ENCODE measurements at places on chromosomes 5 and 9.
A peak's percentile ranks its signal among the peaks of the same experiment; 100 is the strongest.

- peak; percentile 72 for DNase-seq
Measured at GRCh38 chr9:20526500-20527319, 95.6 kb downstream of the MLLT3 start.

DNA sequence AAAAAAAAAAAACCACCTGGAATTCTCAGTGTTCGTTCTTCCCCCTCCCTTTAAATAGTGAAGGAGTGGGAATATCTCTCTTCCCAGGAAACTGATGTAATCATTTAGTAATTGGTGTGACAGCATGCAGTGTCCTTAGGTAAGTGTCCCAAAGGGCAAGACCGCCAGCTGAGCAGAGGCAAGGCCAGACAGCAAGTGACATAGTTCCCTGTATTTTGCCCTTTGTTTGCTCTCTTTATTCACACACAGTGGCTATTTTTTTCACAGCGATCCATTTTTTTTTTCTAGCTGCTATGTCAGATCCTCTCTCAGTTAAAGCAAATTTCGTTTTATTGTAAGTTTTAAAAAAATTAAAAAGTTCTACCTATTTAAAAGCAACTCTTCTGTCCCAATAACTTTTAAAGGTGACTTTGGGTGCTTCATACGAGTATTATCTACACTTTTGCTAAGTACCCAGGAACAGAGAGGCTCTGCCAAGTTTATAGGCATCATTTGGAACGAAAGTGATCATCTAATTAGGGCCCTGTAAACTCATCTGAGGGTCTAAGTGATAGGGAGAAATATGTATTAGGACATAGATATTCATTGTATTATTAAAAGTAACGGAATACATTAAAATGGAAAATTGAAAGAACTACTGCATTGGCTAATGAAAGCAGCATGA lies 98.2 kb upstream of the ALDH1A1 start:
- DNase-seq: no peak

- no peak for DNase-seq
Measured at GRCh38 chr5:3517348-3517747, 78.3 kb upstream of the IRX1 start.

GRCh38 chr9:95581900-95582299 lies 65.1 kb upstream of the PTCH1 start:
- no peak for DNase-seq

DNA sequence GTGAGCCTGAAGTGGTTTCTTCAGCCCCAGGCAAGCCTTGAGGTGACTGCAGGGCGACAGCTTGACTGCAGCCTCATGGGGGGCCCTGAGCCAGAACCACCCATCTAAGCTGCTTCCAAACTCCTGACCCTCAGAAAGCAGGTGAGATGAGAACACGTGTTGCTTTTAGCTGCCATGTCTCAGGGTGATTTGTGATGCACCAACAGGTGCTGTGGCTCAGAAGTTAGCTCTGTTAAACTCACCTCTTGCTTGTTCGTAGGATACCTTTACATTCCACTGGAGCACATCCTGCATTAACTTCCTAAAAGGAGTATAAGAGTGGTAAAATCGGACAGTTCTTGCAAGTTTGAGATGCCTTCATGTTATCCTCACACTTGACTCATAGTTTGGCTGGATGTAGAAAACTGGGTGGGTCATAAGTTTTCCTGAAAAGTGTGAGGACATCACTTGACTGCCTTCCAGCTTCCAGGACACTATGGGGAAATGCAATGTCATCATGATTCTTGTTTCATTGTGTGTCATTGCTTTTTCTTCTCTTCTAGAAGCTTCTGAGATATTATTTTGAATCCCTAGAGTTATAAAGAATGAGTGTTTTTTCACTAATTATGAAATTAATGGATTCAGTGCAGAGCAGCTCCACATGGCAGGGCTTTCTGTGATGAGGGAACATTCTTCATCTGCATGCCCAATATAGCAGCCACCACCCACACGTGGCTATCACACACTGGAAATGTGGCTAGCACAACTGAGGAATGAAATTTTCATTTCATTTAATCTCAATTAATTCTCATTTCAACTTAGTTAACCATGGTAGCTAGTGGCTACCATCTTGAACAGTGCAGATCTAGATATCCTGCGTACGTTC lies 92.3 kb downstream of the HSD17B3 start:
- DNase-seq: peak; percentile 40

DNA sequence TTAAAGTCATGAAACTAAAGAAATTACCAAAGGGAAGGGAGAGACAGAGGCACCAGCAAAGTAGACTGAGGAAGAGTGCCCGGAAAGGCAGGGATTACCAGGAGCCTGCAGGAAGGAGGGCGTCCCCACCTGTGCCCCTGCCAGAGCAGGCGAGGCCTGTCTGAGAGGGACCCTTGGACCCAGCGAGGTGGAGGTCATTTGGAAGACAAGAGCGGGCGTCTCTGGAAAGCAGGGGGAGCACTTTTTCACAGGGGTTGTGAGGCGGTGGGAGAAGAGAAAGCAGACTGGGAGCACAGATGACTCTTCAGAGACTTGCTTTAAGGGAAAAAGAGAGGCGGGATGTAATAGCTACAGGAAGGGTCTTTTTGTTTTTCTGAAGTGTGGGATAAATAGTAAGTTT lies 27.5 kb upstream of the SLC2A8 start:
- DNase-seq: no peak

DNA sequence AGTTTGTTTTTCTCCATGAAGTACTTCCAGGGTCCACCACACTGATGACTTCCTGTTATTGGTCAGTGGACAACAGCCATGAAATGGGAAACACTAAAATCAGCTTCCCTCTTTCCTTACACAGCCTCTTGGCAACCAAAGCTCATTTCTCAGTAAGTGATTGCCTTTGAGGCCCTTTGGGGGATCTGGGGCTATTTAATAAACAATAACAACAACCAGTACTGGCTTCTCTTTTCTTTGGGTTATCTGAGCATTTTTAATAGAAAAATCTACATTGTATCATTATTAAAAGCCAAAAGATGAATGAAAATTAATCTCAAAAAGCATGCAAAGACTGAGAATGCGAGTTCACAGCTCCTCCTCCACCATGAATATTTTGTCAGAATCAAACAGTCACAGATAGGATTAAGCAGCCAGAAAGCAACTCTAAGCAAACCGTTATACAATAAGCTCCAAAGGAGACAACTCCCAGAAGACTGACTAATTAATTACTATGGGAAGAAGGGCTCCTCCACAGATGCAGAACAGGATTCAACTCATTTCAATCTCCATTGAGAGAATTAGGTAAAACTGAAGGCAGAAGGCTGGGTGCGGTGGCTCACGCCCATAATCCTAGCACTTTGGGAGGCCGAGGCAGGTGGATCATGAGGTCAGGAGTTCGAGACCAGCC lies 68.3 kb downstream of the SERINC5 start:
- no peak for DNase-seq

DNA sequence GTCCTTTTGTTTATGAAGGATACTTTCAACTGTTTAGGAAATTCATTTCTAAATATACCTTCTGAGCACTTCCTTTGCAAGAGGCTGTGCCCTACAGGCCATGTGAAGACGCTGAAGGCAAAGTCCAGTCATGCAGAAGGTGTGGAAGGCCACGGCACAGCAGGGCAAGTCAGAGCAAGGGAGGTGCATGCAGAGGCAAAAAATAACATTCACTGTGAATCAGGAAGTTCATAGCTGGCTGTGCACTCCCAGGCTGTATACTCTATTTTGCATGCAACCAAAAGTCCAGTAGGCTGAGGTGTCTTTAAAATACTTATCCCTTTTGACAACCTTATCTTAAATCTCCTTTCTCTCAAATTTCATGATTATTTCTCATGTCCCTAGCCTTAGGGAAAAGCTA lies 50.3 kb downstream of the GNAQ start:
- peak; percentile 61 for DNase-seq

DNA sequence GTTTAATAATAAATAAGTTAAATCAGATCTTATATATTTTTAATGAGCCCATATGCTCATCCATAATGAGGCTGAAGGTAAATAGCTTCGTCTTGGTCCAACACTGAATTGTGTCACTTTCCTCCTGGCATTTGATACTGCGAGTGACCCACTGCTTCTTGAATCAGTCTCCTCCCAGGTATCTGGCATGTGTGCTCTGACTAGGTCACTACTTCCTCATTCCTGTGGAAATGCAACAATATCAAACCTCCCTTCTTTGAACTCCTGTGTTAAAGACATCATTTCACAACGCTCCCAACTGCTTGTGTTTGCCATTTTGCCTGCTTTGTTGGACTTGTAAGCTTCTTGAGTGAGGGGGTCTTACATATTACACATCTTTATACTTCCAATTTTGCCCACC lies 157.7 kb downstream of the SLC24A2 start:
- DNase-seq: no peak

- DNase-seq: peak; percentile 39
Measured at GRCh38 chr9:6184749-6185645, 30.6 kb upstream of the IL33 start.

DNA sequence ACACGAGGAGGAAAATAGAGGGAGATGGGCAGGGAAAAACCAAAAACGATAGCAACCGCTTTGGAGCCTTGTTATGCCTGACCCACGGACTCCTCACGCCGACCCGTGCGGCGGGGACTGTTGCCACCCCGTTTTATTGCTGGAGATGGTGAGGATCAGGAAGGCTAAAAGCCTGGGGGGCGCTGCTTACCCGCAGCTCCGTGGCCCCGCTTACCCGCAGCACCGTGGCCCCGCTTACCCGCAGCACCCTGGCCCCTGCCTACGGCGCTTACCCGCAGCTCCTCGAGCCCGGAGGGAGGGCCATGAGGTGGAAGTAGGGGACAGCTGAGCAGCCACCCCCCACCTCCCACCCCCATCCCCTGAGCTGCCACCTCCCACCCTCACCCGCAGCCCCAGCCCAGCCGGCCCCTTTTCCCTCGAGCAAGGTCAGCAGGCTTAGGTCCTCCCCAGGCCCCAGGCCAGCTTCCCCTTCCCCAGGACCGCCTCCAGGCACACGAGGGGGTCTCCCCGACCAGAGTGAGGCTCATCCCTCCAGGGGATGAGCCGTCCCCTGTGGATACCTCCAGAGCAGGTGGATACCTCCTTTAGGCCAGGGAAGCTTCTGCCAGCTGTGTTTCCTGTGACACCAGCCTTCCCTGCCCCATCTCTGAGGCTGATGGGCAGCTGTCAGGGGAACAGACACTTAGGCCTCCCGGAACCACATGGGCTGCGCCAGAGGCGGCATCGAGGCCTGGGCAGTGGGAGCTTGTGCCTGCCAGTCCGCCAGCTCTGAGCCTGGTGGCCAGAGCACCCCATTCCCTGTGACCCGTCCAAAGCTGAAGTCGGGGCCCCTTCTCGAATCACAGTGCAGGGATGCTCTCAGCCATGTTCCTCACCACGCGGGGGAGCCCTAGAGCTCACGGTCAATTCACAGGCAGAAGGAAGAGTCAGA lies 92.3 kb downstream of the LMX1B start:
- DNase-seq: peak; percentile 47

GRCh38 chr5:154937186-154937717 lies 759 bp downstream of the GEMIN5 start:
- DNase-seq: peak; percentile 21

GRCh38 chr5:90792725-90793124 lies 234.1 kb downstream of the ADGRV1 start:
- no peak for DNase-seq

GRCh38 chr9:116935149-116935897 lies 248.2 kb downstream of the TRIM32 start:
- no peak for DNase-seq

DNA sequence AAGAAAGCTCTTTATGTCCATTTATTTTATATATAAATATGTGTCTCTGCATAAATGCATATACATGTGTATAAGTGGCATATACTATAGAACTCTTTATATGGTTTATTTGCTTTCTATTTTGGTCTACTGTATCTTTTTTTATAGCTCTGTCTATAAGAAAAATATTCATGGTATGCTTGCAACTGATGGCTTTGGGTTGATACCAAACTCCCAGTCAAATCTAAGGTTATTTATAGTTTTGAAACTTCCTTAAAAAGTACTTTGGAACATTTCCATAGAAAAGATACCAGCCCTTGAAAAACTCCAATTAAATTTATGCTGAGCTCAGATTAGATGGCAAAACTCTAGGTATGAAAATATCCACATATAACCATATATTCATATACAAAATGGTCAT lies 120.0 kb upstream of the KLF9 start:
- DNase-seq: peak; percentile 37

DNA sequence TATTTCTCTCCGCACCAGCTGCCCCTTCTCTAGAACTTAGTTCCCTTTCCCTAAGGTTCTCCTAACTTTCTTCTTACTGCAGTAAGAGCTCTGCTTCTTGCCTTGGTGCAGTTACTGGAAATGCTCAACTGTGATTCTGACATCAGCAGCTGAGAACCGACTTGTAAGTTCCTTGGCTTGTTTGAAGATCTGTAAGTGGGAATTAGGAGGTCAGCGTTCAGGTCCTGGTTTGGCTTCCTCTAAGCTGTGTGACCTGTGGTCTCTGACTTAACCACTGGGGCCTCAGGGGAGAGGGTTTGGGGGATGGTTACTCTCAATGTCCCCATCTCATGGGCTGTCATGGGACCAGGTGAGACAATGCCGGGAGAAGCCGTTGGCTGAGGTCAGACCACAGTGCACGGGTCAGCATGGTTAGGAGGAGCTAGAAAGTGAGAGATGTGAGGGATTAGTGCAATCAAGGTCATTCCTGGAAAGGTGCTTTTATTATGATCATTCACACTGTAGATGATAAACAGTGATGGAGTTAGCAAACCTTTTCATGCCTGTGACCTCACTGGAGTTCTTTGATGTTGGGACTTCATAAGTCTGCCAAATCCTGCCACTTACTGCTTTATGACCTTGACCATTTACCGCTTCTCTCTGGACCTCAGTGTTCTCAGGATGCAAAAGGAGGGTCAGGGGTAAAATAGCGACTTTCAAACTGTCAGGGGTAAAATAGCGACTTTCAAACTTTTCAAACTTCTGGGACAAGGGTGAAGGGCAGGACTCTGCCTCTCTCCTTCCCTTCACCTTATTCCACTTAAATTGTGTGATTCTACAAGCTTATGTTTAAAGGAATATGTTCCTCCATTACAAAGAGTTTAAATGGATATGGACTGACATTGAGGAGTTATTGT lies 7.3 kb downstream of the PAPPA start:
- DNase-seq: peak; percentile 80

GRCh38 chr9:99515093-99515492 lies 293.0 kb downstream of the SEC61B start:
- DNase-seq: no peak

DNA sequence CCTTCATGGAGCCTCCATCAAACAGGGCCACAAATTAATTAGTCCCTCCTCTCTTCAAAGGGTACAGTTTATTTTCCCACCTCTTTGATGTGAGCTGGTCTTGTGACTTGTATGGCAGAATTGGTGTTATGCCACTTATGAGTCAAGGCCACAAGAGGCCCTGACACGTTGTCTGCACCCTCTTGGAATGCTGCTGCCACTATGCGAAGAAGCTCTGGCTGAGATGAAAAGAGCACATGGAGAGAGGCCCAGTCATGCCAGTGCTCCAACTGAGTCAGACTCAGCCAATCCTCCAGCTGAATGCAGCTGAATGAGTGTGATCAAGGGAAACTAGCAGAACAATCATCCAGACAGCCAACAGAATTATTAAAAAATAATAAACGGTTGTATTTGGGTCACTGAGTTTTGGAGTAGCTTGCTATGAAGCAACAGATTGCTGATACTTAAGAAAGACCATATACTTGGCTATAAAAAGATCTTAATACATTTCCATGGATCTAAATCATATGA lies 128.3 kb downstream of the MARCHF11 start:
- no peak for DNase-seq

- DNase-seq: peak; percentile 90
Measured at GRCh38 chr5:135246923-135247795, 151.9 kb downstream of the MACROH2A1 start.
